AG04450 (cell line): ENCODE measurements at places on chromosomes 6 and 20. TPM values are rescaled to one million over a fixed set of nuclear protein-coding genes. Genes with fewer than 3 reads are reported as not detected.

The SCRT2 gene
- not detected in 2 replicates for polyA plus RNA-seq

DNA sequence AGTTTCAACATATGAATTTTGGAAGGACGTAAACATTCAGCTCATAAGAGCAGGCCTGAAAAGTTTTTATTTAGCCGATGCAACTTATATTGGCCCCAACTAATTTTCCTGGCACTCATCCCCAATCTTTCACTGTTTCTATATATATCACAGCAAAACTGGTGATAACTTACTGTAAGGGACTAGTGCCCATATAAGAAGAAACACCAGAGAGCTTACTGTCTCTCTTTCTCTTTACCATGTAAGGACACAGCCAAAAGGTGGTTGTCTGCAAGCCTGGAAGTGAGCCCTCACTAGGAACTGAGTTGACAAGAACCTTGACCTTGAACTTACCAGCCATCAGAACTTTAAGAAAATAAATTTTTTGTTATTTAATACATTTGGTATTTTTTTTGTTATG is 807.4 kb upstream of the CITED2 start:
- no peak for DNase-seq

- DNase-seq: no peak
Observed at GRCh38 chr6:111971181-111971841, 82.6 kb upstream of the CCN6 start.

The TCF15 gene
- not detected in 2 replicates for polyA plus RNA-seq

The SCGN gene
- polyA plus RNA-seq: not detected in 2 replicates

The SIRPB2 gene
- not detected in 2 replicates for polyA plus RNA-seq

The TEAD3 gene
- 16.6 and 22.8 TPM in 2 replicates for polyA plus RNA-seq

The UBD gene
- polyA plus RNA-seq: not detected in 2 replicates

The SLC17A1 gene
- not detected in 2 replicates for polyA plus RNA-seq
